ENCODE measurements at places on chromosomes 13 and 19.
A peak's percentile ranks its signal among the peaks of the same experiment; 100 is the strongest.

- peak; percentile 12 for DNase-seq
These were observed 39.9 kb upstream of the CEACAM8 start for GRCh38 chr19:42634409-42635232.

DNA sequence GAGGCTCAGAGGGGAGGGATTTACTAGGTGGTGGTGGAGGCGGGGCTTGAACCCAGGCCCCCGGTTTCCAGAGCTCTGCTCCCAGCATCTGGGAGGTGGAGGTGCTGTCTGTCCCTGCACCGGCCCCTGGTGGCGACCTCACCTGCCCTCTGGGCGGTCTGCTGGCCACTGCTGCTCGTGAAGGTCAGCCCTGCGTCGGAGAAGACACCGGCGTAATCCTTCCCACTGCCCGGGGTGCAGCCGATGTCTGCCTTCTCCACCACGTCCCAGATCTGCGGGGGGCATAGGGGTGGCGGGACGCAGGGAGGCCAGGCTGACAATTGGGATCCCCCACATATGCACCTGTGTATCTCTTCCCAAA, 12.8 kb downstream of the C3 start:
- no peak for DNase-seq

- DNase-seq = peak; percentile 35
These were observed 707.8 kb upstream of the PCDH20 start for GRCh38 chr13:62123409-62123808.

DNA sequence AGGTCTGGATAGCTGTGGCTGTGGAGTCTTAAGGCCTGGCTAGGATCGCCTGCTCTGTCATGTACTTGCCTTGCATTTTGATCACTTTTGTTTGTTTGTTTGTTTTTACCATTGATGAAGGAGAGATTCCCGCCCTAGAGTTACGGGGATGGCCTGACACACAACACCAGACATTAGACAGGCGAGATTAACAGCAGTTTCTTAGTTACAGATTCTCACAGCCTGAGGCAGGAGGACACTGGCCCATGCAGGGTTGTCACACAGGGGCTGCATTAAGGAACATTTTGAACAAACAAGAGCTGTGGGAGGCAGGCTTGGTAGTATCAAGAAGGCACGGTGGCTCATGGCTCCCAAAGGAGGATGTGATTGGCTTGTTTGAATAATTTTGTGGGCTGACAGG, 291.8 kb downstream of the HS6ST3 start:
- no peak for DNase-seq

DNA sequence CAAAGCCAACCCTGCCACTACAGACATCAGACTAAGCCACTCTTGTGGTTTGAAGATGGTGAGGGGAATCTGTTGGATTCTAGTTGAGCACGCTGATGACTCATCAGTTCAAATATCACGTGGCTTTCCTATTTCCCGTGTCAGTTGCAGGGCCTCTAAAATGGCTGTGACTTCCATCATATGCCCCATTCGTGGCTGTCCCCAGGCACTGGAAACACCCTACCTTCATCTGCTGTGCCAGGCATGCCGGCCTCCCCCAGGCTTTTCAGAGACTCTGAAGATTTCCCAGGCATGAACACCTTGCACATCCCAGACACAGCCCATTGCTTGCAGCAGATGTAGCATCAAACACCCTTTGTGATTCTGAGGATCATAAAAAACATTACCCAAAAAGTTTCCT, 659.9 kb downstream of the UQCRFS1 start:
- no peak for DNase-seq

DNA sequence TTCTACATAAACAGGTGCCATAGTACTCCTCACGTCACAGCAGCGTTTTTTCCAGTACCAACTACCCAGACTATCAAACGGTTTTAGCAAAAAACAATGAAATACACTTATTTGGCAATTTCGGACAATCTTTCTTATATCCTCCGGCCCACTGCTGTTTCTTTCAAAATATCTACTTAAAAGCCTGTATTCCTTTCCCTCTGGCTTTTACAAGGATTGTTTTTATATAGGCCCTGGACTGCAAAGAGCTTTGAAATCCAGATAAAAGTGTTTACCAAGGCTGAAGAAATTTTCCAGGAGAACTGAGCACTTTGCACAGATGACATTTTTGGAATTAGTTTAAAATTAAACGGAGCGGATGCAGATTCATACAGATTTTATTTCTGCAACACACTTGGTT, 255.9 kb upstream of the STARD13 start:
- no peak for DNase-seq

- DNase-seq = no peak
These were observed 179.4 kb downstream of the KLF12 start for GRCh38 chr13:73954808-73955207.

DNA sequence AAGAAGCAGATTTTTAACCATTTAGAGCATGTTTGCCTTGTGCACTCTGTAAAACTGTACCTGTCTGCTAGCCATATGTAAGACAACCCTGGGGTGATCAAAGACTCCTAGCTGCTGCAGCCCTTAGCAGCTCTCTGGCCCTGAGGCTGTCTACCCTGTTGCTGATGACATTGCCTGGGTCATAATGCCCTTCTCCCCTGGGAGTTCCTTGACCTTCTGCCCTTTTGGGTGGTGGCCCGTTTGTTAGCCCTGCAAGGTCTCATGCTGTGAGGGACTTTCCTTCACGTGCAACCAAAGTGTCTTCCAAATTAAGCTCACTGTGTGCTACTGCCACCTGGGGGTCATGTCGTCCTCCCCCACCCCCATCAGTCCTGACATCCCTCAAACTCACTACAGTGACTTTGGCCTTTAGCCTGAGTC, 7.4 kb downstream of the GPC6 start:
- no peak for DNase-seq

DNA sequence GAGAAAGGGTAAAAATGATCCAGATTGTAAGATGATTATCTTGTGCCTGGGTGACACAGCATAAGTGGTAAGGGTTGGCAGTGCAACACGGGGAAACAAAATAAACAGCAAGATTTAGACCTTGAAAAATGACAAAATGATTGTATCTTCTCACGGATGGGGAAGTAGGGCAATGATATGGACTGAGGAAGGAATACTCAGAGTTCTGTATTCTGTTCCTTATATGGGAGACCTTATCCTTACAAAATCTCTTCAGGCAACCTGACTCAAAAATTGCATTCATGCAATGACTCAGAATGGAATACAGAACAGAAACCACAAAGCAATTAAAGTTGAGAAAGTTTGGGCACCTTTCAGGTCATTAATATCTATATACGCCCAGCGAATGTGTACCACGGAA, 149.0 kb downstream of the HS6ST3 start:
- no peak for DNase-seq

DNA sequence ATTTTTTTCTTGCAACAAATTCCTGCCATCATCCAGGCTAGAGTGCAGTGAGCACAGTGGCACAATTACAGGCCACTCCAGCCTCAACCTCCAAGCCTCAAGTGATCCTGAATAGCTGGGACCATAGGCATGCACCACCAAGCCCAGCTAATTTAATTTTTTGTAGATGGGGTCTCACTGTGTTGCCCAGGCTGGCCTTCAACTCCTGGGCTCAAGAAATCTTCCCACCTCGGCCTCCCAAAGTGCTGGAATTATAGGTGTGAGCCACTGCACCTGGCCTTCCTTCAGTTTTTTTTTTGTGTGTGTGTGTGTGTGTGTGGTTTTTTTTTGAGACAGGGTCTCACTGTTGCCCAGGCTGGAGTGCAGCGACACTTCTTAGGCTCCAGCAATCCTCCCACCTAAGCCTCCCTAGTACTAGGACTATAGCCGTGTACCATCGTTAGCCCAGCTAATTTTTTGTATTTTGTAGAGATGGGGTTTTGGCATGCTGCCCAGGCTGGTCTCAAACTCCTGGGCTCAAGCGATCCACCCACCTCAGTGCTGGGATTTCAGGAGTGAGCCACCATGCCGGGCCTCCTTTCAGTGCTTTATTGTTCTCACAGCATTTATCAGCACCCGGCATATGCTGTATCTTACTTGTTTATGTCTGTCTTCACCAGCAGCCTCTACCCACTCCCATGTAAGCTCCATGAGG, 5.9 kb upstream of the SRRM5 start:
- peak; percentile 78 for DNase-seq

- DNase-seq = no peak
These were observed 12.1 kb downstream of the GPR18 start for GRCh38 chr13:99246100-99246499.
